ENCODE measurements at places on chromosomes 5 and 9.

- DNase-seq, result no peak
These were observed 160.5 kb upstream of the CDH10 start for GRCh38 chr5:24805230-24805629.

- no peak for DNase-seq
These were observed 192.2 kb upstream of the C9orf72 start for GRCh38 chr9:27765266-27766072.

DNA sequence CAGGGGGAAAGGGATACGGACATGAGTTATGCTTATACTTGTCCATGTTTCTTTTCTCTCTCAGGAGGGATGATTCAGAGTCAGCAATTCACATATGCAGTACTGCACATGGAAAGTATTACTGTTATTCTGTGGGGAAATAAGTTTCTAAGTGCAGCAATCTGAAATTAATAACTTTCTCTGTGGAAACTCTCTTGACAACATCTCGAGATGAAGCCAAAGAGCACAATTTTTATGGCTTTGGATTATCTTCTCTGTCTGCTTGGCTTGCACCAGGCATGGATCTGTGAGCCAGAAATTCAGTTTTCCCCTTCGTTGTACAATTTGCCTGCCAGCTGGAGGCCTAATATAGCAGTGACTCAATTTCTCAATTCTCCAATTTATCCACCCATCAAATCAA, 2.5 kb upstream of the NDFIP1 start:
- DNase-seq, result no peak

- no peak for DNase-seq
These were observed 152.5 kb downstream of the EFNA5 start for GRCh38 chr5:107518190-107518589.

GRCh38 chr9:71681104-71681707, 87.1 kb downstream of the CEMIP2 start:
- DNase-seq, result no peak

- no peak for DNase-seq
These were observed 148.3 kb downstream of the ENC1 start for GRCh38 chr5:74492230-74492629.

- DNase-seq, result peak; percentile 85
These were observed 86.2 kb upstream of the HSPA9 start for GRCh38 chr5:138661291-138661960.

GRCh38 chr9:76595645-76596044, 136.7 kb downstream of the GCNT1 start:
- no peak for DNase-seq

DNA sequence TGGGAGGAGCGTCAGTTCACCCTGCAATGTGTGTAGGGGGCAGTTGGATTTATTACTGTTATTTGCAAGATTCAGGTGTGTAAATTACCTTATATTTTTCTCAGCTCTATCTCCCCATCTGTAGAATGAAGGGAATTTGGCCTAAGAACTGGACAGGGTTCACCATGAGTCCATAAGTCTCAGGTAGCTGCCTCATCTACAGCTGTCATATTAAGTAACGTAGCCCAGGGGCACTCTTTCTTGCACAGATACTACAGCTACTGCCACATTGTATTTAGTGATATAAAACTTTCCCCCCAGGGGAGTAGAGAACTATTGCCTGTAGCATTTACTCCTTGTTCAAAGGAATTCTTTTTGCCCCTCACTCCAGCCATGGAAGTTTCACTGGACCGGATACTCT, 301.4 kb upstream of the ZNF608 start:
- no peak for DNase-seq

GRCh38 chr9:86902991-86903733, 44.1 kb downstream of the GAS1 start:
- DNase-seq, result no peak

GRCh38 chr5:8905021-8905420, 640.9 kb downstream of the SEMA5A start:
- no peak for DNase-seq

DNA sequence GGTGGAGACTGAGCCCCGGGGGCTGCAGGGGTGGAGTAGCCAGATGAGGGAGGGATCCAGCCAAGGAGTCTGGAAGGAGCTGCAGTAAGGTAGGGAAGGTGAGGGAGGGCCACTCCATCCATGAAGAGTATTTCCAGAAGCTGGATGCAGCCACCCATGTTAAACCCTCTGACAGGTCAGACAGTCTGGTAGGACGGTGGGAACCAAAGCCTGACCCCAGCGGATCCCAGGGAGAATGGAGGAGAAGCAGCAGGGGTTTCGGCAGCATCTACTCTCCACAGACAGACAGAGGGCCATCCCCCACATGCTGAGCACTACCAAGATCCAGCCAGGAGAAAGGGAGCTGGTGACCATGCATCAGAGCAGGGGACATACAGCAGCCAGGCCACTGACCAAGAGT, 22.5 kb upstream of the S1PR3 start:
- no peak for DNase-seq

DNA sequence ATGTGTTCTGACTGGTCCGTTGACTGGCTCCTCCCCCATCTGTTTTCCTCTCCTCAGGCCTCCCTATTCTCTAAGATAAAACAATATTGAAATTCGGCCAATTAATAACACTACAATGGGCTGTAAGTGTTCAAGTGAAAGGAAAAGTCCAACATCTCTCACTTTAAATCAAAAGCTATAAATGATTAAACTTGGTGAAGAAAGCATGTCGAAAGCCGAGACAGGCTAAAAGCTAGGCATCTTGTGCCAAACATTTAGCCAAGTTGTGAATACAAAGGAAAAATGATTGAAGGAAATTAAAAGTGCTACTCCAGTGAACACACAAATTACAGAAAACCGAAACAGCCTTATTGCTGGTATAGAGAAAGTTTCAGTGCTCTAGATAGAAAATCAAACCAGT, 310.6 kb downstream of the SPOCK1 start:
- DNase-seq, result no peak

- no peak for DNase-seq
These were observed 227.3 kb upstream of the NMUR2 start for GRCh38 chr5:152632360-152632759.

- DNase-seq, result no peak
These were observed 363.4 kb upstream of the KIF2A start for GRCh38 chr5:61942462-61943049.

DNA sequence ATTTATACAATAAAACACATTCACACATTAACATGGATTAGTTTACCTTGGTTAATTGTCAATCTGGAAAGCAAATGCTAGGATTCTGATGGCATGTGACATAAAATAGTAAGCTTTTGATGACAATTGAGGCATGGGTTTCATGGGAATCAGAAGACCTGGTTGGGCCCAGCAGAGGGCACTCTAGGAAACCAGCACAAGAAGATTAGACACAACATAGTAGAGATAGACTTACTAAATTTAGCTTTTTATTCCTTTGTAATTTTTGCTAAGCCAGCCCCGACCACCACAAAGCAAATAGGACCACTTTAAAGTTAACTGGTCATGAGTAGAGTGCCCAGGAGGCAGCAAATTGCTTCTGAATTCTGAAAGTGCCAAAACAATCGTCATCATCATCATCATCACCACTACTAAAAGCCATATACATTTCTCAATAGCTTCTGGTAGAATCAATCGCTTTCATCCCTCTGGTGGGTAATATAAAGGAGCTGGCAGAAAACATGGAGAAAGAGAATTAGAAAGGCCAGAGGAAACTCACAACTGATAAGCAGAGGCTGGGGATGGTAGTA, 163.2 kb downstream of the ARRDC3 start:
- DNase-seq, result no peak

DNA sequence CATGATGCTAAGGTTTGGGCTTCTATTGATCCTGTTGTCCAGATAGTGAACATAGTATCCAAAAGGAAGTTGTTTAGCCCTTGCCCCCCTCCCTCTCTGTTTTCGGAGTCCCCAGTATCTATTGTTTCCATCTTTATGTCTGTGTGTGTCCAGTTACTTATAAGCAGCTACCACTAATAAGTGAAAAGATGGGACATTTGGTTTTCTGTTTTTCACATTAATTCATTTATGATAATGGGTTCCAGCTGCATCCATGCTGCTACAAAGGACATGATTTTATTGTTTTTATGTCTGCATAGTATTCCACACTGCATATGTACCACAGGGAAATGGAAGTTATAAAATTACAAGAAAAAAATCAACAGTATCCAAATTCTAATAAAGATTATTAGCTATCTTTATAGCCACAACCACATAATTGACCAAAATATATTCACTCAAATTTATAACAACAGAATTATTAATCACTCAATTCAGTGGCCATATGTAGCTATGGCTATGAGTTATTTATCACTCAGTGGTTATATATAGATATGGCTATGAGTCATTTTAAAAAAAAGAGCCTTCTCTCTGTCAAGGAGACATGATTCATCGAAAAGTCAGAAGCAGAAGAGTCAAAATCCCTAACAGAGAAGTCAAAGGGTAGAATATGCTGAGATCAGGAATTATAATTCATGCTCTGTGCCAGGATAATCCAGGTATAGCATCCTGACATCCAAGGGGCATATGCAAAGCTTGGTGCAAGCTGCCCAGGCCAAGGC, 367.5 kb downstream of the DEPDC1B start:
- DNase-seq, result no peak

GRCh38 chr9:114271556-114272510, 51.1 kb upstream of the ORM1 start:
- DNase-seq, result no peak

DNA sequence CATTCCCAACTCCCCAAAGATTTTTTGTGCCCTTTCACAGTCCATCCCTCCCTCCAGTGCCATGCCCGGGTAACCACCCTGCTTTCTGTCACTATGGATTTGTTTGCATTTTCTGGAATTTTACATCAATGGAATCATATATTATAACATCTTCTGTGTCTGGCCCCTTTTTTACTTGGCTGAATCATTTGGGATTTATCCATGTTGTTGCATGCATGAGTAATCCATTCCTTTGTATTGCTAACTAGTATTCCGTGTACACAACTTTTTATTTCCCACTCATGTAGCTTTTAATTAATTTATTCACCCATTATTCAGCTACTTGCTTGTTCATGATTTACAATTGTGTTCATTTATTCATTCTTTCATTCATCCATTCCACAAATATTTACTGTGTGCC, 94.1 kb downstream of the FGF18 start:
- DNase-seq, result no peak

DNA sequence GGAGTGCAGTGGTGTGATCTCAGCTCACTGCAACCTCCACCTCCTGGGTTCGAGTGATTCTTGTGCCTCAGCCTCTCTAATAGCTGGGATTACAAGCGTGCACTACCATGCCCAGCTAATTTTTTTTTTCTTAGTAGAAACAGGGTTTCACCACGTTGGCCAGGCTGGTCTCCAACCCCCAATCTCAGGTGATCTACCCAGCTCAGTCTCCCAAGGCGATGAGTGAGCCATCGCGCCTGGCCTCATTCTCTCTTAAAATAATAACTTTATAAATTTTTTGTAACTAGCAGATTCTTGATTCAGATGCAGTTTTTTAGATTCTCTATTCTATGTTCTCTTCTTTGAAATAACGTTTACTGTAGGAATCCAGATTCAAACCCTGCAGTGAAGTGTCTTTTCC, 127.1 kb downstream of the GDNF start:
- no peak for DNase-seq

DNA sequence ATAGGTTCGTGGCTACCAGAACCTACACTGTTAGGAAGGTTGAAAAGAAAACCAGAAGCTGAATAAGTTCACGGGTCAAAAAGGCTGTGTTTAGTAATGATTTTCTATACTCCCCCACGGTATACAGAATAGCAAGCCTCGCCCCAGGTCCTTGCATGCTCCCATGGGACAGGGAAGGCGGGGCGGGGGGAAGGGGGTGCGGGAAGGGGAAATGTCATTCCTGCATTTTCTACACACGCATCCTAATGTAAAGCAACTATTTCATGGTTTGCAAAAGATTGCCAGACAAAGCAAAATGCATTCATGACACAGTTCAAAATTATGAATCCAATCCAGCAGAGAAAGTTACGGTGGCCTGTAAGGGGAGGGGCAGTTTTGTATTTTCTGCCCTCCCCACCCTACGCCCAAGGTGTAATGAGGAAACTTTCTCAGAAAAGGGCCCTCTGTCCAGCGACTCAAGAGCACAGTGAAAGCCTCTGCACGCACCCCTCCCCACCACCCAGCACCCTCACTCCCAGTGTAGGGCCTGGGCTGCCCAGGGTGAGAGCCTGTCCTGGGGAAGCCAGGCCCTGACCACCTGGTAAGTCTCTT, 105.2 kb downstream of the ROR2 start:
- peak; percentile 64 for DNase-seq

DNA sequence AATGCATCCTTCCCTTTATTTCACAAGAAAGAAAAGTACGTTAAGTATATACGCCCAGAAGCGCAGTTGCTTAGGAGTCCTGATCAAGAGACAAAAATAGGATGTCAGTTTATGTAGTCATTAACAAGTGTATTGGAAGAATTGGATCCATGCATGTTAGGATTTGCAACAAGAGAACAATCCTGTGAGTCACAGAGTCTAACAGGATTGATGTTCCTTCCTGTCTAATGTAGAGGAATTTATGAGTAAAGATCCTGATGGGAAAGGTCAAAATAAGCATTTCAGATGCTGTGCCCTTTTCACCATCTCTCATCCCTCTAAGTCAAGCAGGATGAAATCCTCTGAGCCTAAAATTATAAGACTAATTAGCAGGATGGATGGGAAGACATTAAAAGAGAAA, 406.0 kb upstream of the GRIA1 start:
- no peak for DNase-seq

- DNase-seq, result no peak
These were observed 66.8 kb downstream of the RASGEF1C start for GRCh38 chr5:180142021-180142765.

GRCh38 chr9:135563039-135563476, 1.5 kb downstream of the PAEP start:
- DNase-seq, result peak; percentile 68

DNA sequence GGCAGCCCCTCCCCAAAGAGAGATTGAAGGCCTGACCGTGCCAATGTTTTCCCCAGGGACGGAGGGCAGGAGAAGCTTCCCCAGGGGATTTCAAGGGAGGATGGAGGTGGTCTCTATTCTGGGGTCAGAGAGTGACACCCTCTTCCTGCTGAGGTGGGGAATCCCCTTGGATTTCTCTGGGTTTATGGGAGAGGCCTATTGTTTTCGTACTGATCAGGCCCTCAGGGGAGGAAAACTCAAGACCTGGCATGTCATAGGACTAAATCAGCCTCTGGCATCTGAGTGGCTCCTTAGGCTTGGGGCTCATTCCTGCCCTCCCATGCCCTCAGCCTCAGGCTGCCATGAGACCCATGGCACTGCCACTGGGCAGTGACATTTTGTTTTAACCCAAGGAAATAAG, 44.6 kb downstream of the IRF1 start:
- no peak for DNase-seq

GRCh38 chr5:53350368-53350767, 130.1 kb upstream of the FST start:
- no peak for DNase-seq

Data from mesenteric fat pad (tissue), 1 donor.